ENCODE measurements at places on chromosomes 12 and 14. TPM values are rescaled to one million over a fixed set of nuclear protein-coding genes. Genes with fewer than 3 reads are reported as not detected.

- no peaks in the 10 kb centered on the region for H3K27me3 ChIP-seq
- no peak overlapping the region for H3K27ac ChIP-seq
- no peak for DNase-seq
- no peaks in the 10 kb centered on the region for H3K36me3 ChIP-seq
- no peaks in the 10 kb centered on the region for H3K4me1 ChIP-seq
These were observed 323.8 kb downstream of the RGS6 start for GRCh38 chr14:72256055-72256454.

- no peaks in the 10 kb centered on the region for H3K36me3 ChIP-seq
- no peak overlapping the region for H3K4me3 ChIP-seq
- no peak overlapping the region for H3K27ac ChIP-seq
- no peaks in the 10 kb centered on the region for H3K4me1 ChIP-seq
- H3K27me3 ChIP-seq = no peaks in the 10 kb centered on the region
- no peak for DNase-seq
These were observed 253.9 kb upstream of the SFSWAP start for GRCh38 chr12:131457028-131457310.

DNA sequence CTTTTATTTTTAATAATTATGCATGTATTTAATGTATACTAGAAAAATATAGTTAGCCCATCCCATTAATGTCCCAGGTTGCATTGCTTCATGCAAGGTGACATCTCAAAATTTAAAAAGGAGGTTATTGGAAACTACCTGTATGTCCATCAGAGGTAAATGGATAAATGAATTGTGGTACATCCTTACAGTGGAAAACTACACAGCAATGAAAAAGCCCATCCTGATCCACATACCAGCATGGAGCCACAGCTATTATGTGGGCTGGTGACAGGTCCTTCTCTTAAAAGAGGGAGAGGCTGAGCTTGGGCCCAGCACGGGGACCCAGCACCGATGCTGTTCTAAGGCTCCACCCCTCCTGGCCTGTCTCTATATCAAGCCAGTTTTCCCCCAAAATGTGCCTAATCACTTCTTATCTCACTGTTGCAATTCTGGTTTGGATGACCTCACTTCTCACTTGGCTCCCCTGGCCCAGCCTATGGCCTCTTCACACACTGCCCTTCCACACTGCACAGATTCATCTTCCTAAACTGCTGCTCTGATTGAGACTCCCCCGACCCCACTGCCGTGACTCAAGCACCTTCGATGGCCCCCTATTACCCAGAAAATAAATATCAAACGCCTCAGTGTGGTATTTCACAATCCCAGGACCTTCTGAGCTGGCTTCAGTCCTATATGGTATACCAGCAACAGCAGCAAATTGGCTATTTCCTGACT is 97.1 kb upstream of the NCOR2 start:
- H3K36me3 ChIP-seq = no peaks in the 10 kb centered on the region
- peak; percentile 62 for DNase-seq
- H3K27me3 ChIP-seq = no peaks in the 10 kb centered on the region
- no peak overlapping the region for H3K27ac ChIP-seq
- no peak overlapping the region for H3K4me3 ChIP-seq
- peaks cover 17% of the 10 kb centered on the region for H3K4me1 ChIP-seq

GRCh38 chr12:23424685-23425084 is 524.8 kb downstream of the SOX5 start:
- H3K36me3 ChIP-seq = no peaks in the 10 kb centered on the region
- H3K4me1 ChIP-seq = no peaks in the 10 kb centered on the region
- no peak for DNase-seq
- no peaks in the 10 kb centered on the region for H3K27me3 ChIP-seq
- H3K27ac ChIP-seq = no peak overlapping the region

GRCh38 chr14:50794068-50794645 is 36.8 kb downstream of the NIN start:
- H3K36me3 ChIP-seq = peaks cover 23% of the 10 kb centered on the region
- no peak overlapping the region for H3K4me3 ChIP-seq
- H3K27ac ChIP-seq = no peak overlapping the region
- no peaks in the 10 kb centered on the region for H3K27me3 ChIP-seq
- no peak for DNase-seq

The HEBP1 gene
- total RNA-seq = 20.3 TPM

The NANOG gene
- total RNA-seq = under 0.01 TPM

The RNASE1 gene
- not detected for total RNA-seq

Data from osteoblast (primary cell).